ENCODE measurements at places on chromosomes 5 and 9.

- DNase-seq: no peak
These were observed 135.4 kb downstream of the GDNF start for GRCh38 chr5:37704406-37704805.

DNA sequence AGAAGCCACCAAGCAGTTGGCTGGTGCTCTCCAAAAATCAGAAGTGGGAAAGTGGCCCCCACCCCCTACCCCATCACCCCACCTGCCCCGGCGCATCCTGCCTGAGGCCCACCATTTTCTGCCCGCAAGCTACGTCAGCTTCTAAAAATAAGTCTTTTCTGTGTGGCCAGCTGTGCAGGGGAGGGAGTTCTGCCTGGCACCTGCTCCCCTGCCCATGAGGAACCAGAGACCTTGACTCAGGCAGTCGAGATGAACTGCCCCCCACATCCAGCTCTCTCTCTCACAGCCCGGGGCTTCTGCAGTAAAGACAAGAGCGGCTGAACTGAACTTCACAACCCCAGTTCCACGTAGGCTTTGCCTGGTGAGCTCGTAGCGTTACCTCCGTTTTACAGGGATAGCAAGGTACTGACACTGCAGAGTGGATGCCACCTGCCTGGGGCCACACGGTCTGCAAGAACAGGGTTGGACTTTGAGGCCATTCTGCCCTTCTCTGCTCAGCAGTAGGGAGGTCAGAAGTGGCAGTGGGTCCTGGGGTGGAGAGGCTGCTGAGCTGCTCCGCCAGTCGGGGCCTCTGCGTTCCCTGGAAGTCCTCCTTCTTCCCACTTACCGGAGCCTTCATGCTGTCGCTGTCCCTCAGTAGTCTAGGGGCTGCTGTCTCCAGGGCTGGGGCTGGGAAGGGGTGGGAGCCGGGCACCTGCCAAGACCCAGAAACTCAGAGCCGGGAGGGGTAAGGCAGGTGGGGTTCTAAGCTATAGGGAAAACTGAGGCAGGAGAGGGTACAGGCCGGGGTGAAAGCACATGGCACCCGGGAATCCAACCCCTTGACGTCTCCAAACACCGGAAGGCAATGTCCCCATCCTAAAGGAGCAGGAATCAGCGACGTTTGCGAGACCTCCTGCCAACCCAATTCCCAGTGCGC is 781 bp downstream of the ST6GALNAC4 start:
- no peak for DNase-seq

- no peak for DNase-seq
These were observed 49.5 kb downstream of the TJP2 start for GRCh38 chr9:69223605-69224004.

GRCh38 chr5:168076561-168076991 is 214.9 kb upstream of the WWC1 start:
- DNase-seq: no peak

DNA sequence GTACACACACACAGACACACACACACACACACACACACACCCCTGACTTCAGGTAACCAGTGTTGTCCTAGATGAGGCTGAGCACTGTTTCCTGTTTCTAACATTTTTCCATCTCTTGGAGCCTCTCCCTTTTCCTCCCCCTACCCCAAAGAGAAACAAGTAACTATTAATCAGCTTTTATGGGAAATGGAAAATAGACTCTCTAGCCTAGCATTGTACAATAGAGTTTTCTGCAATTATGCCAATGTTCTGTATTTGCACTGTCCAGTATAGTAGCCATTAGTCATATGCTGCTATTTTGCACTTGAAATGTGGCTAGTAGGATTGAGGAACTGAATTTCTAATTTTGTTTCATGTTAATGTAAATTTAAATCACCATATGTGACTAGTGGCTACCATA is 33.1 kb downstream of the RAB3C start:
- no peak for DNase-seq

- DNase-seq: no peak
These were observed 22.9 kb downstream of the C5orf15 start for GRCh38 chr5:133945568-133945967.

- no peak for DNase-seq
These were observed 315.9 kb upstream of the RPS23 start for GRCh38 chr5:82594097-82594496.

DNA sequence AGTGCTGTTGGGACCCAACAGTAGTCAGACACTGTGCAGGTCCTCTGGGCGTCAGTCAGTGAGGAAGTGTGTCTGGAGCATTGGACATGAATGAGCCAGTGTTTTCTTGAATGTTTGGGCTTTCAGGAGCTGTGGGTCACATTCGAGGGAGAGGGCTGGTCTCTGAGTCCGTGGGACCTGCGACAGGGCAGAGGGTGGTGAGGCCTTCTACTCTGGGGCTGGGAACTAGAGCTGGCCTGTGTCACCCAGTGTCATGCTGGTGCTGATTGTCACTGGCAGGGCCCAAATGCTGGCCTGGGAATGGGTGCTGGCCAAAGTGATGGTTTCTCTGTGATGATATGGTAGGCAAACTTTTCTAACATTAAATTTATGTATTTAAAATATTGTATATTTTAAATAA is 10.3 kb downstream of the POLR1E start:
- DNase-seq: no peak

GRCh38 chr9:16884373-16884772 is 13.9 kb upstream of the BNC2 start:
- DNase-seq: no peak

- no peak for DNase-seq
These were observed 4.1 kb downstream of the SLC1A1 start for GRCh38 chr9:4494332-4494731.
